ENCODE measurements at places on chromosomes 7 and 10.

DNA sequence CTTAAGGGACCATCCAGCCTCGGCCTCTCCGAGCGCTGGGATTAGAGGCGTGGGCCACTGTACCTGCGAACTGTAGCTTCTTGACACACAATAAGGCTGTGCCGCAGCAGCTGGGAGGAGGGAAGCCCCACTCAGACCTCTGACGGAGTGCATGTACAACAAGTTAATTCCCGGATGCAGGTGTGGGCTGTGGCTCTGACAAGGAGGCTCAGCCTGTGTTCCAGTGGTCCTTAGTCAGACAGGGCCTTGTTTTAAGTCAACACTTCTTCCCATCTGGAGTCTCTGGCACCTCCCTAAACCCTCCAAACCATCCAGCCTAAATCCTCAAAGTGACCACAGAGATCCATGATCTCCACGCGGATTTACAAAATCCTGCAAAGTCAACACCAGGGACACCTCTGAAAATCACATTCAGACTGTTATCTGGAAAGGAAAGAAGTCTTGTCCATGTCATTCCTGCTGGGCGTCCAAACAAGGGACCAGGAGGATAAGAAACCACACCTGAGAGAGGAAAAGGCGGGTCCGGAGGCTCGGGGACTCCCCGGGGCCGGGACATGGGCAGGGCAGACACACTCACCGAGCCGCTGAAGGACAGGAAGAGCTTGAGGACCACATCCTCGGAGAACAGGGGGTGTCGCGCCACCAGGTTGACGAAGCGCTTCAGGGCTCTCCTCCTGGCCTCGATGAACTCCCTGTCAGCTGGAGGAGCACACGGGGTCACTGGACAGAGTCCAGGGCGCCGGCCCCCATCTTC lies 29.4 kb downstream of the NUDT1 start:
- no peak for DNase-seq

GRCh38 chr7:128217030-128217805 lies 23.9 kb upstream of the LEP start:
- DNase-seq, result no peak

- DNase-seq, result no peak
Measured at GRCh38 chr10:59354434-59354833, 7.9 kb downstream of the FAM13C start.

DNA sequence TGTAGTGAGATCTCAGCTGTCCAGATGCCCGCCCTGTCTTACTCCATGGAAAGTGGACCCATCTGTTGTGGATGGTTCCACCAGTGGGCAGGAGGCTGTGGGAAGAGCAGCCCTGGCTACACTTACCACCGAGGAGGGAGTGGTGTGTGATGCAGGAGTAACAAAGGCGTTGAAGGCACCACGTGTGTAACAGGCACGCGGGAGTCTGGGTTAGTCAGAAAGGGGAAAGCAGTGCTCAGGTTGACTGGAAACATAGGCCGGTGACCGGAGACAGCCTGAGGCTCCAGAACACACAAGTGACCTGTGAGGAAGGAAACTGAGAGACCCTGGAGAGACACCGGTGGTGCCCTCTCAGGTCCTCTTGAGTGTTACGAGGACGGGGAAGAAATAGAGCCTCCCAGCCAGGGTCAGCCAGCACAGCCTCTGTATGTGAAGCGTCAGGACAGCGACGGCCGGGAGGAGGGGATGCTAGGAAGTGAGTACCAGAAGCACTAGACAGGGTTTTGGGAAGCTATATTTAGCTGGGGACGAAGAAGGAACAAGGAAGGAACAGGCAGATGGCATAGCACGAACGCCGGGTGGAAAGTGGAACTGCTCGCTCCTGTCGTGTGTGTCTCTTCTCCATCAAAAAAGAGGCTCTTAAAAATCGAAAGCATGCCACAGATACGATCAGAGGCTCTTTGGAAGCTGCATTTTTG lies 51.7 kb downstream of the DAGLB start:
- no peak for DNase-seq

DNA sequence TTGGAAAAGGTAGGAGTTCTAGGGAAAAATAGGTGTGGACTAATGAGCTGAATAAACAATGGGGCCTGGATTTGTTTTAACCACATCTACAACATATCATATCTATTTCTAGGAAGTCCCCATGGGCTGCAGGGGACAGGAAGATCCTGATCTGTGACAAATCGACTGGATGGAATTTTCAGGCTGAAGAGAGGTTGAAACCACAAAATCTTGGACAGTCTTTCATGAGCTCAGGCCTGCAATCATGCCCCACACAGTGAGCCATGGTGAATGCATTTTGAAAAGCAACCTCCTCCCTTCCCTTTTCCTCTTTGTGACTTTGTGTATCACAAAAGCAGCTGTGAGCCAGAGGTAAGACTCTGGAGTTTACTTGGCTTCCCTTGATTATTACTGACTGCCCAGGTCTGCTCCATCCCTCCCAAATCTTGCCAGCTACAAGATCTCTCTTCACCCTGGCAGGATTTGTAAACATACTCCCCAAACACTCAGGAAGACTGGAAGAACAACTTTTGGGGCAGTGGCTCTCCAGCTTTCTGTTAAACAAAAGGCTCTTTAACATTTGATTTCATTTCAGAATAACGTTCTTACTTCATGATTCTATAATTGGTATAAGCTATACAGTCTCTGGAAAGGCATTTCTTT lies 66.4 kb downstream of the ASAH2B start:
- no peak for DNase-seq

- DNase-seq, result no peak
Measured at GRCh38 chr10:132328738-132329137, 3.3 kb upstream of the LRRC27 start.

DNA sequence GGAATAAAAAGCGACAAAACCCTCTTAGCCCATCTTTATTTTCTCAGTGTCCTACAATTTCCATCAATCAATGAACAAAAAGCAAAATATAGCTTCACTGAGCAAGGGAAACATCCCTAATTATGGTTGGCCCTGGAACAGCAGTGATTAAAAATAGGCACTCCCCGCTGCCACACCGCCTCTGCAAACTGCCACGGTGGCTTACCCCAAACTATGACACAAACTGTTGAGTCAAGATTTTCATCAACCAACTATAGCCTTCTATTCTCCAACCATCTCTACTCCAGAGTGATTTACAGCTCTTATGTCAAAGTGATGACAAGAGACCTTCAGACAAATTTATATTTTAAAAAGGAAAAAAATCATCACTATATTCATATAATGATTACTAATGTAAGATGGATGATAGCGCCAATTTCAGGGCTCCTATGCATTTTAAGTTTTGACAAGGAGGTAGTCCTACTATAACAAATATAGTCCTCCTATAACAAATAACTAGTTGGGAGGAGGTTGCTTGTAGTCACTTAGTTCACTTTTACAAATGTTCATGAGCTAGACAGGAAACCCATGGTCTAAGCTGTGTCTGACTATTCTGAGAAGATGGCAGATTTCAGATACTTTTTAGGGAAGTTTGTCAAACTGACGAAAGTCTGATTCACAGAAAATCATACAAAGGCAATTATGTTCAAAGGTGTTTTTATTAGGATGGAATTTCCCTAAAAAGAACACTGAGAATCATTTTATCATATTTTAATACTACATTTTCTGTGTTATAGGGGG lies 26.3 kb downstream of the DENND11 start:
- DNase-seq, result no peak

DNA sequence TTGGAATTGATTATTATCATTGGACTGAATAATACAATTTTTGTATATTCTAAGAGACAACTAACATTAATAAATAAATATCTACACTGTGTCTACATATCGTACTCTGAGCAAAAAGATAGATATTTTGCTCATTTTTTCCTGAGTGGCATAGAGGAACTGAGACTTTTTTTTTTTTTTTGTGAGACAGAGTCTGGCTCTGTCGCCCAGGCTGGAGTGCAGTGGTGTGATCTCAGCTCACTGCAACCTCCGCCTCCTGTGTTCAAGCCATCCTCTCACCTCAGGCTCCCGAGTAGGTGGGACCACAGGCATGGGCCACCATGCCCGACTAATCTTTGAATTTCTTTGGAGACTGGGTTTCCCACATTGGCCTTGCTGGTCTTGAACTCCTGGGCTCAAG lies 14.0 kb downstream of the KMT2E start:
- no peak for DNase-seq

DNA sequence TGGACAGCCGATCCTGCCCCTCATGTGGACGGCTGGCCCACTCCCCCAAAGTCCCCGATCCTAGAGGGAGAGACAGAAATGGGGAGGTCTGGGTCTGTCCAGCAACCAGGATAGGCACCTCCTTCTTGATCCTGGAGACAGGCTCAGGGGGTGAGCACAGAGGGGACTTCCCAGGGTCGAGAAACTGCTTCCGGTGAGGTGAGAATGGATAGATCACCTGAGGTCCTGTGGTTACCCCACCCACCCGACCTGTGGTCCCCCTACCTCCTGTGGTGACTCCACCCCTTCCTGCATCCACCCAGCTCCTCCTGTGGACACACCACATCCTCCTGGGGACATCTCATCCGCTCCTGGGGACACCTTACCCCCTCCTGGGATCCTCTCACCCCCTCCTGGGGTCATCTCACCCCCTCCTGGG lies 27.4 kb upstream of the RASGEF1A start:
- no peak for DNase-seq

DNA sequence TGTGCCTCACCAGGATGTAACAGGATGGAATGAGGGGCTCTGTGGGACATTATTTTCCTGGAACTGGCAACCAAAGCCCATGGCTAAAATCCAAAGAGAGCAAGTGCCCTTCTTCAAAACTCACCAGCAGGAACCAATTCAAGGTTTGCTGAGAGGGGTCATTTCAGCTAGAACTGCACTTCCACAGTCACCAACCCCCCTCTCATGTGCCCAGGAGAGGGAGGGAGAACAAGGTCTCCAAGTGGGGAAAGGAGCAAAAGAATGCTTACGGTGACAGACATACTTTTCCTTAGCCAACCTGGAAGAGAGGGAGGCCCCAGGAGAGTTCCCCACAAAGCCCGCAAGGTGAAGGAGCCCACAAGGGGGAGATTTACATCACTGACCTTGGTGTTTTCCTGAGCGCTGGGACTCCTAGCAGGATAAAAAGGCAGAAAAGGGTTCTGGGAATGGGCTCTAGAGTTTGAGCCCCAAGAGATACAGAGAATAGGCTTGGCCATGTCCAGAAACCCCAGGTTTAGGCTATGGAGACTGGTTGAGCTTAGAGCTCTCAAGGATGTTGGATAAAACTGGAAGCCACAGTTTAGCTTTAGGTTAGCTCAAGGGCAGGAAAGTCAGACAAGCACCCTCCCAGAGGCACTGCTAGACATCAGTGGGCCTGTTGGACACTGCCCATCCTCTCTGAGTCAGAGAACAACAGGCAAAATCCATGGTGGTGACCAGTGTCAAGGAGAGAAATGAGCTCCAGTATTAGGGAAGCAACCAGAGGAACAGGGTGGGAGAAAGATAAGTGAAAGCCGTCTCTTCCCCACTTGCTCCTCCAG lies 63.9 kb upstream of the GHITM start:
- DNase-seq, result peak; percentile 6

DNA sequence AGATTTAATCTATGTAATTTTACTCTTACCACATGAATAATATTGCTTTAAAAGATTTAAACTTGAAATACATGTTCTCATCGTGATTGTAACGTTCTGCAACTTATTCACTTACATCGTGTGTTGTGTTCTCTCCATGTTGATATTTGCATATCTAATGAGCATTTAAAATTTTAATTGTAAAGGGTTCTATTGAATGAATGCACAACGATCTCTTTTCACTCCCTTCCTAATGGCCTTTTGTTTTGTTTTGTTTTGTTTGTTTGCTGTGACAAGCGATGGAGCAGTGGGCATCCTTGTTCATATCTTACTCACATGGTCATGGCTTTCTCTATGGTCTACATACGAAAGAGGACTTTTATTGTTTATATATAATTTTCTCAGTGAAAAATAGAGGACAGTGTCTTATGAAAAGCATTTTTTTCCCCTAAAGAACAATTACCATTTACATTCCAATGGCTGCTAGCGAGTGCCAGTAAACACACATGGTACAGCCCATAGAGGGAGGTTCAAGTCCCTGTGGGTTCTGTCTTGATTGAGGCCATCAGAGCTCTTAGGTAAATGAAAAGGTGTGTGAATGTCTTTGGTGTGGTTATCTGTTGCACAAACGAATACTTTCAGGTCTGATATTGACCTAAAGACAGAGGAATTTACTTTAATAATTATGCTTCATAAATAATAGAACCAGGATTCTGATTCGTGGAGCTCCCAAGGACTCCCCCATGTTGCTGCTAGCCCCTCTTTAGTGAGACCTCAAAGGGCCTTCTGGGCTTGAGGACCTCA lies 32.4 kb downstream of the BTBD16 start:
- no peak for DNase-seq

DNA sequence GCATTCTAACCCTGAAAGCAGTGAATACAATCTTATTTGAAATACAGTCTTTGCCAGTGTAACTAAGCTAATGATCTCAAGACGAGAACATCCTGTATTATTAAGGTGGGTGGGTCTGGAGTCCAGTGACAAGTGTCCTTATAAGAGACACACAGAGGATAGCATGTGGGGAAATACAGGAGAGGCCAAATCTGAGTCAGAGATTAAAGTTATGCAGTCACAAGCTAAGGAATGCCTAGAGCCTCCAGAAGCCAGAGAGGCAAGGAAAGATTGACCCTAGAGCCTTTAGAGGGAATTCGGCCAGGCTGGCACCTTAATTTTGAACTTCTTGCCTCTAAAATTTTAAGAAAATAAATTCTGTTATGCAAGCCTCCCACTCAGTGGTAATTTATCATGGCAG lies 87.5 kb upstream of the HGF start:
- no peak for DNase-seq

DNA sequence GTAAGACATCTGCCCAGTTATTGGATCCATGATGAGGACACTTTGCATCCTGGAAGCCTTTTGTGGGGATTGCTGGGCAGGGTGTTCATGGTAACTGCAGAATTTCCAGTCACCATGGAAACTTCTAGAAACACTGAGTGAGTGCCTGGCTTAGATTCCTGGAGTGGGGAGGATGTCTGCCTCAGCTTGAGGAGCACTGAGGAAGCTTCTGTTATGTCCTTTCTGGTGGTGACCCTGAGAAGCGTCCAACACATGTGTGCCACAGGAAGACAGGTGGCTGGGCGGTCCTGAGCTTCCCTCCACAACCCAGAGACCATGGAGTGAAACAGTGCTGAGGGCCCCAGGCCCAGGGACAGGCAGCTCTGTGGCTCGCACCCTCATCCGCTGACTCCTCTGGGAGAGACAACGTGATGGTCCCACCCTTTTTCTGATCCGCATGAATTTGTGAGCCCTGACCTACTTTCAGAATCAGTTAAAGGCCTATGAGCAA lies 191.8 kb upstream of the CXCL12 start:
- DNase-seq, result no peak

DNA sequence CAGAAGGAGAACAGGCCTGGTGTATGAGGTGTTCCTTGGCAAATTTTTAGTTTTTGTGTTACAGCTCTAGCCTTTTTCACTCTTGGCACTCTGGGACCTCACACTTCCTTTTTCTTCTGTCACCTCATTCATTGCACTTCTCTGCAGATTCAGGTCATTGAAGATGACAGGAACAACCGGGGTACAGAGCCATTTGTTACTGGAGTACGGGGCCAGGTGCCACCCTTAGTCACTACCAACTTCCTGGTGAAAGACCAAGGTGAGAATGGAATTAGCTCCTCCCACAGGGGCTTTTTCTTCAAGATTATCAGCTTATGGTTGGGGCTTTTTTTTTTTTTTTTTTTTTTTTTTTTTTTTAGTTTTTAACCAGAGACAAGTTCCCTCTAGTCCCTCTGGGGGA lies 18.5 kb upstream of the CHCHD1 start:
- no peak for DNase-seq
